GM18507 (cell line): ENCODE measurements at places on chromosomes 2 and 18.

- no peak for DNase-seq
Observed at GRCh38 chr2:137921105-137921880, 43.0 kb upstream of the HNMT start.

- no peak for DNase-seq
Observed at GRCh38 chr2:136010126-136010525, 24.7 kb upstream of the DARS1 start.

DNA sequence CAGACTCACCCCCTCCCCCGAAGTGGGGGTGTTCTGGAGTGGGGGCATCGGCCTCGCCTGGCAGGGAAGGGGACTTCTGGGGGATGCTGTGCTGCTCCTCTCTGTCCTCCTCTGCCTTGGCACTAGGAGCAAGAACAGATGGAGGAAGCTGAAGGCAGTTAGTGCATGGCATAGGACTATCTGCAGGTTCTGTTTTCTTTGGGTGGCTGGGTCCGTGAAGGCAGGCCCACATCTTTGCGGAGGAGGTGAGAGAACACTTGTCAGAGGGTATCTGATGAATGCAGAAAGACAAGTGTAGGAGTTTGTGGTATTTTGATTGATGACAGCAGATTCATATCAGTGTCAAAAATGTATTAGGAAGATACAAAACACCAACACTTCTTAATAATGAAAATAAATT, 411.4 kb downstream of the TSN start:
- DNase-seq: no peak

DNA sequence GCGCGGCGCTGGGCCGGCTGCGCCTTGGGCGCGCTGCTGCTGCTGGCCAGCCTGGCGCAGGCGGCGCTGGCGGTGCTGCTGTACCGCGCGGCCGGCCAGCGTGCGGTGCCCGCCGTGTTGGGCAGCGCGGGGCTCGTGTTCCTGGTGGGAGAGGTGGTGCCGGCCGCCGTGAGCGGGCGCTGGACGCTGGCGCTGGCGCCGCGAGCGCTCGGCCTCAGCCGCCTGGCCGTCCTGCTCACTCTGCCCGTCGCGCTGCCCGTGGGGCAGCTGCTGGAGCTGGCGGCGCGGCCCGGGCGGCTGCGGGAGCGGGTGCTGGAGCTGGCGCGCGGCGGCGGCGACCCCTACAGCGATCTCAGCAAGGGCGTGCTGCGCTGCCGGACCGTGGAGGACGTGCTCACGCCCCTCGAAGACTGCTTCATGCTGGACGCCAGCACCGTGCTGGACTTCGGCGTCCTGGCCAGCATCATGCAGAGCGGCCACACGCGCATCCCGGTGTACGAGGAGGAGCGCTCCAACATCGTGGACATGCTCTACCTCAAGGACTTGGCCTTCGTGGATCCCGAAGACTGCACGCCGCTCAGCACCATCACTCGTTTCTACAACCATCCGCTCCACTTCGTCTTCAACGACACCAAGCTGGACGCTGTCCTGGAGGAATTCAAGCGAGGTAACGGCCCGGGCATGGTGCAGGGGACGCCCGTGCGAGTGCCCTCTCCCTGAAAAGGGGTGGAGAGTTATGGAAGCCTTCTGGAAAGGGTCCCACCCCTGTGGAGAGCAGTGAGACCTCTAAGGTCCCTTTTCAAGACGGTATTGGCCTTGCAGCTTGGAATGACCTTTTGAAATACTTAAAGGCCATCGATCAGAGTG, 1.0 kb downstream of the CNNM3 start:
- DNase-seq: no peak

- no peak for DNase-seq
Observed at GRCh38 chr2:14684516-14684915, 52.0 kb downstream of the LRATD1 start.

DNA sequence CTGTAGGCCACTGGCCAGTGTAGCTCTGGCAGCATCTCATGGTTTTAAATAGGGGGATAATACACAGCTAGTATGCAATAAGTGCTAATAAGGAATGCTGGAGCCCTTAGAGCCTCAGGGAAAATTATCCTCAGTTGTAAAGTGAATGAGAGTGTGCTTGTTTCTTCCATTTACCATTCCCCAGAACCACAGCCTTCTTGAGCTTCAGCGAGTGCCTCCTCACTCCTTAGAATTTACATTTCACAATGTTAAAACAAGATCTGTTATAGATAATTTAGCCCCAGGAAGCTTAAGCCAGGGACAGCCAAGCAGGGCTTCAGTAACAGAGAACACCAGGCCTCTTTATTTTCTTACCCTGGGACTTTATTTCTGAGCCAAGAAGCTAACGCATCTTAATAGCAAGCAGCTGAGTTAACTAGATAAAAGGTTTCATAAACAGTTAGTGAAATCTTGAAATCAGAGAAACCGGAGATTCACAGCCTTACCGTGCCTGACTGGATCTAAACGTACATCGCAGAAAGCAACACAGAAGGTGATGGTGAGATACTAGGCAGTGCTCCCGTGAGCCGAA, 535.2 kb downstream of the TDRD15 start:
- no peak for DNase-seq

- no peak for DNase-seq
Observed at GRCh38 chr2:3806730-3807129, 103.4 kb downstream of the DCDC2C start.

DNA sequence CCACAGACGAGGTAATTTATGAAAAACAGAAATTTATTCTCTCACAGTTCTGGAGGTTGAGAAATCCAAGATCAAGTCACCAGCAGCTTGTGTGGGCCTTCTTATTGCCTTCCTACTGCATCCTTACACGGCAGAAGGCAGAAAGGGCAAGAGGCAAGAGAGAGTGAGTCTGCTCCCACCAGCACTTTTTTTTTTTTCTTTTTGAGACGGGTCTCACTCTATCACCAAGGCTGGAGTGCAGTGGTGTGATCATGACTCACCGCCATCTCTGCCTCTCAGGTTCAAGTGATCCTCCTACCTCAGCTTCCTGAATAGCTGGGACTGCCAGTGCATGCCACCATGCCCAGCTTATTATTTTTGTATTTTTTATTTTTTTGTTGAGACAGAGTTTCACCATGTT, 78.5 kb upstream of the HK2 start:
- DNase-seq: no peak

- DNase-seq: no peak
Observed at GRCh38 chr2:163266772-163267171, 428.2 kb upstream of the KCNH7 start.

- DNase-seq: no peak
Observed at GRCh38 chr2:236010920-236011685, 157.1 kb downstream of the GBX2 start.

DNA sequence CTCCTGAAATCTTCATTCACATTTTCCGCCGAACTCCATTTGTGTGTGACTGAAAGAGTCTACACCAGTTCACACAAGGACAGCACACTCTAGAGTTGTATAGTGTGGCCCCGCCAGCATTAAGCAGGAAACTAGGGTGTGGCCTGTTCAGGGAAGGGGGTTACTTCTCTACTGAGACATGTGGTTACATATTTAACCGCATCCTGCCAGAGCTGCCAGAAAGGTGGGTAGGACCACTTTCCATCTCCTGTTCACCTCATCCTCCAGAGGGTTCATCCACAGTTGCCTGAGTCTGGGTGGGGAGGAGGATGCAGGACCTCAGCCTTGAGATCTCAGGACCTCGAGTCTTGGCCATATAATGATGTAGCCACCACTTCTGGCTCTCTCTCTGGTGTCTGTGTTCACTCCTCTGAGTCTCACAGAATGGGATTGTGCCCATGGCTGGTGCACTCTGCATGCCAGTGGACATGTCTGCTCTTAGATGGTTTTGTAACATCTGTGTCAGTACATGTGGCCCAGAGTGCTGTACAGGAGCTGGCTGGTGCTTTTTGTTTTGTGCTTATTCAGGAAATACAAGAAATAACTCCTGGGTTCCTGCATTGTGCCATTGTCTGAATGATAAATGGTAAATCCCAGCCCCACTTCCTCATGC, 7.7 kb upstream of the SP140L start:
- no peak for DNase-seq

DNA sequence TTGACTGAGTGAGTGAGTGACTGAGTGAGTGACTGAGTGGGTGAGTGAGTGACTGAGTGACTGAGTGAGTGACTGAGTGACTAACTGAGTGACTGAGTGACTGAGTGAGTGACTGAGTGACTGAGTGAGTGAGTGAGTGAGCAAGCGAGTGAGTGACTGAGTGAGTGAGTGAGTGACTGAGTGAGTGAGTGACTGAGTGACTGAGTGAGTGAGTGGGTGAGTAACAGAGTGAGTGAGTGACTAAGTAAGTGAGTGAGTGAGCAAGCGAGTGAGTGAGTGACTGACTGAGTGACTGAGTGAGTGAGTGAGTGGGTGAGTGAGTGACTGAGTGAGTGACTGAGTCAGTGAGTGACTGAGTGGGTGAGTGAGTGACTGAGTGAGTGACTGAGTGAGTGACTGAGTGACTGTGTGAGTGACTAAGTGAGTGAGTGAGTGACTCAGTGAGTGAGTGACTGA, 11.9 kb downstream of the MAL start:
- DNase-seq: no peak

DNA sequence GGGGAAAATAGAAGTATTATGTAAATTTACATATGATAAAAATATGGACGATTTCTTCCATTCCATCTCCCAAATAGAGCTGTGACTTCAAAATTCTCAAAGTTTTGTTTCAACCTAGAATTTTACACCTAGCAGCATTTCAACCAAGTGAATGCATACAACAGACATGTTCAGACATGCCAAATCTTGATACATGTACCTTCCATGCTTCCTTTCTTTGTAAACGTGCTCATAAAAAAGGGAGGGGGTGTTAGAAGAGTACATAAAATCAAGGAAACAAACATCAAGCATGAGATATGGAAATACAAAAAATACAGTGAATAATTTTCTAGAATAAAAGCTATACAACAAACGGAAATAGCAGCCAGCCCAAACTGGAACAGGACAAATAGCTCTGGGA, 974.2 kb downstream of the ERBB4 start:
- no peak for DNase-seq

DNA sequence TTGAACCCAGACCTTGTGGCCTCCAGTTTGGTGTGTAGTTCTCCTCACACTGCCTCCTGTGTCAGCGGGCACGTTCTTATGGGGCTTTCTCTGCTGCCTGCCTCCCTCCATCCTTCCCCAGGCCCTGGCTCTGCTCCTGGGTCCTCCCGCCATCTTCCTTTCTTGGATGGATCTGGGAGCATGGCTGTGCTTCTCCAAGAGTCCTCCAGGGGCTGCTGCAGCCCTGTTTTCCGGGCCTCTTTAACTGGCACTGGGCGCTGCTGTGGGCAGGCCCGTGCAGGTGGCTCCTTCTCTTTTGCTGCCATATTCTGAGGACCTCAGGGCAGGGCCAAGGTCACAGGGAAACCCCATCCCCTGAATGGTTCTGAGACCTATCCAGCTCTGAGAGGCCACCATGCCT, 17.8 kb downstream of the THNSL2 start:
- DNase-seq: no peak

- no peak for DNase-seq
Observed at GRCh38 chr2:182220335-182220734, 206.5 kb downstream of the PDE1A start.

DNA sequence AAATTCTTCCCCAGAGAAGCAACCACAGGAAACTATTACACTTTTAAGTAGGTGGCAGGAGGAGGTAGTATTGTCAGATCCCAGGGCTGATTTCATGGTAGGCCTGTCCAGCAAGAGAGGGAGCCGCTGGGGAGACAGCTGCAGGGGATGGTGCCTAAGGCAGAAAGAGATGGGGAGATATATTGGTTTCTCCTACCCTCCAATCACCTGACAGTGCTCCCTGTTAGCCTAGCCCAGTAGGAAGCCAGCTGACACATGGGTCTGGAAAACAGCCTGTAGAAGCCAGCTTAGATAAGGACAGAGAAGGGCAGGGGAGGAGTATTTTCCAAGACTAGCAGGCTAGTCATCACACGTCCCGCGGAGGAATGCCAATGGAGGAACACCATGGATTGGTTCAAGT, 8.2 kb upstream of the SPOPL start:
- no peak for DNase-seq

DNA sequence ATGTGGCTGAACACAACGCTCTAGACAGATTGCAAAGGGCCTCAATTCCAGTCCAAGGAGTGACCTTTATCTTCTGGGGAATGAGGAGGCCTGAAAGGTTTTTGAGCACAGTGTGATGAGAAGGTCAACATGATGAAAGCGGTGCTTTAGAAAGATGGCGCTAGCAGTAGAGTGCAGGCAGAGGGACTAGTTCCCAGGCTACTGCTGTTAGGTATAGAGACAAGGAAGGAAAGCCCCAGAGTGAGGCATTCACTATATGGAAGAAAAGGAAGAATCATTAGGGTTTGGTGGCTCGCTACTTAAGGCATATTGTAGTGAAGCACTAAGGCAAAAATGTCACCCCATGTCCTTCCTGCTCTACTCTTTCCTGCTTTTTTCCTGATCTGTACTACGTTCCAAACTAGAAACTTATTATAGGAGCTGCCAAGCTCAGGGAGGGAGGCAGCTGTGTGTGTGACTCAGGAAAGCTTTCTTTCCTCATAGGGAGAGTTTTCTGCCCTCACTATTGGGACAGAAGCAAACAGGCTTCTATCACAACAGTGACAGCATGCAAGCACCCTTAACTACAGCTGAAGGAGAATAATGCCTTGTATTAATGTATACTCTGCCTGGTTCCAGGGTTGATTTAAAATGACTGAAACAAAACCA, 160.8 kb upstream of the CAVIN2 start:
- DNase-seq: no peak
